ENCODE measurements at places on chromosomes 2 and 18. TPM values are rescaled to one million over a fixed set of nuclear protein-coding genes. Genes with fewer than 3 reads are reported as not detected.

- no peak for DNase-seq
- no peak overlapping the region for H3K4me3 ChIP-seq
- H3K27ac ChIP-seq: no peak overlapping the region
- peaks cover 11% of the 10 kb centered on the region for H3K4me1 ChIP-seq
- no peaks in the 10 kb centered on the region for H3K36me3 ChIP-seq
These were observed 92.8 kb downstream of the TRIB2 start for GRCh38 chr2:12809526-12809925.

DNA sequence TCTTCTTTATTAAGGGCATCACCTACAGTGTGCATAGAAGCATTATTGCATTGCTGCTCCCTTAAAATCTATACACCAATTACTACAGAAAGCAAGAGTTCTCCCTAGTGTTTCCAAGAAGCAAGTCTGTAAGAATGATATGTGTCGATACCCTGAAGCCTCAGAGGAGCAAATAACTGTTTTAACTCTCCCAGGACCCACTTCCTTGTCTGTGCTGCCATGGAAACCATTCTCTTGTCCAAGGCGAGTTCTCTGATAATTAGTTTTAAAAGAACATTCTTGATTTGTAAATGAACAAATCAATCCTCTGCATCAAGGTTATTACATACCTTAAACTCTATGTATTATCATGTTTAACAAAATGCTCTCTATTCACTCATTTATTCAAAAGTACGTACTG lies 326.8 kb upstream of the KLHL14 start:
- no peaks in the 10 kb centered on the region for H3K4me1 ChIP-seq
- H3K4me3 ChIP-seq: no peak overlapping the region
- no peak overlapping the region for H3K27ac ChIP-seq
- H3K36me3 ChIP-seq: no peaks in the 10 kb centered on the region
- DNase-seq: no peak

DNA sequence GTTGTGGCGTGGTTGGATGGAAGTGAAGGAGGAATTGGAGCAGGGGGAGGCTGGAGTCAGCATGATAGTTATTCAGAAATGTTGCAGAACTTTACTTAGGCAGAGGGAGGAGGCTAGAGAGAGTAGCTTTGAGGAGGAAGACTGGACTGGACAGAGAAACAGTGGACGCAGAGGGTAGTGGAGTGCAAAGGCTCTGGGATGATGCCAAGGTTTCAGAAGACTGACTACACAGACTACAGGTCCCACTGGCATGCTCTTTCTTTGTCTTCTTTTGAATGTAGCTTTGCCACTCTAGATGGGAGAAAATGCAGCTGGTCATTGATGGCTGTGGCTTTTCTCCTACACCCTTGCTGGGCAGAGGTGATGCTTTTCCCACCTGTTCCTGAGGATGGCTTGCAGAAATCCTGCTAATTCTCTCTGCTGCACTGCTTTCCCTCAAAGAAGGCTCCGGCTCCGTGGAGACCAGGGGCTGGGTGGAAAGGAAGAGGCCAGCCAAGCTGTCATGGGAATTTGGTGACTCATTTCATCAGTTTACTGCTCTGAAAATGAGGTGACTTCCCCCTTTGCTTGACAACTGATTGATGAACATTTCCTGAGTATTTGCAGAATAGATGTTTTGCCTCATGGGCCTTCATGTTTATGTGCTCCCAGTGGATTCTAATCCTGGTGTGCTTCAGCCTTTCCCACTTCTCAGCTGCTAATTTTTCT lies 42.4 kb downstream of the MEIS1 start:
- peaks cover 5% of the 10 kb centered on the region for H3K27me3 ChIP-seq
- no peak overlapping the region for H3K27ac ChIP-seq
- H3K36me3 ChIP-seq: no peaks in the 10 kb centered on the region
- DNase-seq: no peak
- H3K4me3 ChIP-seq: no peak overlapping the region

GRCh38 chr18:2826581-2826980 lies 20.2 kb upstream of the EMILIN2 start:
- no peaks in the 10 kb centered on the region for H3K27me3 ChIP-seq
- no peaks in the 10 kb centered on the region for H3K36me3 ChIP-seq
- H3K4me1 ChIP-seq: peaks cover 7% of the 10 kb centered on the region
- DNase-seq: no peak
- peak overlapping the region; percentile 8 for H3K27ac ChIP-seq
- no peak overlapping the region for H3K4me3 ChIP-seq

DNA sequence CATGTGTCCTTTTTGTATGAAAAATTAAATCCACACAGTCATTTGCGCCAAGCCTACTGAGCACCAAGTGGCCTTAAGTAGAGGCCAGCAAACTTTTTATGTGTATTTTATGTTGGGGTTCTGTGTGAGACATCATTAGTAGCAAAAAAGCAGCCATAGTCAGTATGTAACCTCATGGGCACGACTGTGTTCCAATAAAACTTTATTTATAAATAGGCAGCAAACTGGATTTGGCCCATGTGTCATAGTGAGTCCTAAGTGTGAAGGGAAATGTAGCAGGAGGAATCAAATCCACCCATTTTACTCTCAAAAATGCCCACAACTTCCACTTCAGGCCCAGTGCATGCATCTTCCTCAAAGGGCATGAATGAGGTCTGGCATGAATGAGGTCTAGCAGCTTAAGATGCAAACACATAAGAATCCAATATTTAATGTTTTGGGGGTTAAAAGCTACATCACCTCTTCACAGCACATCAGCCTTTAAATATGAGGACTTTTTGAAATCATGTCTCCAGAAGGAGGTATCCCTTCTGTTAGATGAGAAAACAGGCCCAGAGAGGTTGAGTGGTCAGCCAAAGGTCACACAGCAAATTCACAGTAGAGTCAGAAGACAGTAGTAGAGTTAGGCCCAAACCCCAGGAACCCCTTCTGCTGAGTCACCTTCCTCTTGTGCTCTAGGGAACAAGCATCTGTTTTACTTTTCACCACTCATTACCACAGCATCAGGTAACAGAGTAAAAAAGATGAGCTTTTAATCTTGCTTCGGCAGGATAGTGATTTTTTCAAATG lies 45.6 kb downstream of the MREG start:
- peaks cover 25% of the 10 kb centered on the region for H3K36me3 ChIP-seq
- H3K4me1 ChIP-seq: peaks cover 6% of the 10 kb centered on the region
- no peak overlapping the region for H3K4me3 ChIP-seq
- no peaks in the 10 kb centered on the region for H3K27me3 ChIP-seq

DNA sequence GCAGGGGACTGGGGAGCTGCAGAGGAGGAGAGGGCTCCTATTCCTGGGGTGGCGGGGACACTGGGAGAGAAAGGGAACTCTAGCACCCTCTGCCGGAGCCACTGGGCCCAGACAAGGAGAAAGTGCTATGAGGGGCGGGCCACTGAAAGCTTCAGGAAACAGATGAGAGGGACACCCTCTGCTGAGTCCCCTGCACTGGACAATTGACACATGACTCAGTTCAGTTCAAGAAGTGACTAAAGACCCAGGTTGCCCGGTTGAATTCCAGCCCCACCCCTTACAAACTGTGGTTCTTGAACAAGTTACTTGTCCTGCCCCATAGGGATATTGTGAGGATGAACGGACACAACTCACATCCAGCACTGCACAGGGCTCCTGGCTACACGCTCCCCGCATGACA lies 5.0 kb downstream of the RUFY4 start:
- H3K36me3 ChIP-seq: no peaks in the 10 kb centered on the region
- DNase-seq: peak; percentile 77
- H3K27ac ChIP-seq: no peak overlapping the region
- H3K4me3 ChIP-seq: no peak overlapping the region
- peaks cover 14% of the 10 kb centered on the region for H3K4me1 ChIP-seq

DNA sequence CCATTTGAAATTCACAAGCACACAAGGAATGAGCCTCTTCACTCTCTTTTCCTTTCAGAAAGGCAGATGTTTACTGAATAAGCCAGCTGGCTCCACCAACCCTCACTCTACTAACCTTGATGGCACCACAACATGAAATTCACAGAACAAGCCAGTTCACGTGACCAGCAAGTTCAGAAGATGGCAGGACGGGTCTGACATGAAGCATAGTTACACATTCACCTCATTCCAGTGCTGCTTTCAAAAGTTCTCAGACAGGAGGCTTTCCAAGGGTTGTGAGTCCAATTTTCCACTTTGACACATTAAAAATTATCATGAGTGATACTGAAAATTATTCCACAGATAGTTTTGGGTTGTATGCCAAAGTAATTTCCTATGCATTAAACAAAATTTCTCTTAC lies 74.2 kb upstream of the MBOAT2 start:
- no peak overlapping the region for H3K27ac ChIP-seq
- H3K4me1 ChIP-seq: peaks cover 26% of the 10 kb centered on the region
- DNase-seq: no peak
- H3K36me3 ChIP-seq: peaks cover 16% of the 10 kb centered on the region
- no peak overlapping the region for H3K4me3 ChIP-seq
- H3K27me3 ChIP-seq: peaks cover 50% of the 10 kb centered on the region

- DNase-seq: no peak
- H3K36me3 ChIP-seq: peaks cover under 1% of the 10 kb centered on the region
- H3K27ac ChIP-seq: no peak overlapping the region
- H3K27me3 ChIP-seq: no peaks in the 10 kb centered on the region
- peaks cover 5% of the 10 kb centered on the region for H3K4me1 ChIP-seq
These were observed 81.7 kb downstream of the TMEM185B start for GRCh38 chr2:120141300-120142069.

GRCh38 chr2:150403457-150403856 lies 84.0 kb downstream of the RND3 start:
- no peak for DNase-seq
- H3K27me3 ChIP-seq: no peaks in the 10 kb centered on the region
- H3K4me3 ChIP-seq: no peak overlapping the region
- H3K4me1 ChIP-seq: peaks cover 11% of the 10 kb centered on the region

DNA sequence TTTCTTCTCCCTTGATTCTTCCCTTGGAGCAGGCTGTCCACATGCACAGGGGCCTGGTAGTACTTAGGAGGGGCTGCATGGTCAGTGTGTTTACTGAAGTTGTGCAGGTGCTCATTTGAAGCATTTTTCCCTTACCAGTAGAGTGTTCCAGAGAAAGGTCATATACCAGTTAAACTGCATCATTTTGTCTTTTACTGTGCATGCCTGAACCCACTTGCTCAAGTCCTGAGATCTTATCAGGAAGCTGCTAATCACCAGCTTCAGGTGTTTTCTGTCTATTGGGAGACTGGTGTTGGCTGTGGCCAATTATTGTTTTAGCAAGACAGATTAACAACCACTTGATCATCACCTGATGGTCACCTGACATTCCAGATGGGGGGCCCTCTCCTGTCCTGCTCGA lies 676.6 kb downstream of the DPP10 start:
- DNase-seq: no peak
- H3K4me3 ChIP-seq: no peak overlapping the region

- peaks cover 97% of the 10 kb centered on the region for H3K27me3 ChIP-seq
- H3K27ac ChIP-seq: no peak overlapping the region
- DNase-seq: no peak
These were observed 1.8 kb downstream of the WNT10A start for GRCh38 chr2:218882461-218882816.

DNA sequence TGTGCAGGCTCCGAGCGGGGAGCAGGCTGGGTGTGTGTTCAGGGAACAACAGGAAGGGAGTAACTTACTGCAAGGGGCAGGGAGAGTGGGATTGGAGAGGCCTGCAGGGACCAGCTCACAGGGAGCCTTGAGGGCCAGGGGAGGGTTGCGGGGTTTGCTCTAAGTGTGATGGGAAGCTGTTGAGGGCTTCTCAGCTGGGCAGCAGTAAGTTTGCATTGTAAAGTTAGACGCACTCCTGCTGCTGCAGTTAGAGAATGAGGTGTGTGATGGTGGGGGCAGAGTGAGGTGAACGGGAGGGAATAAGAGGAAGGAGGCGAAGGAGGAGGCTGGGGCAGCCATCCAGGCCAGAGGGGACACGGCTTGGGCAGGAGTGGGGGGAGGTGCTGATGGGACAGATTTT lies 53.4 kb downstream of the BOLA3 start:
- DNase-seq: no peak
- H3K36me3 ChIP-seq: peaks cover 26% of the 10 kb centered on the region
- H3K27ac ChIP-seq: peak overlapping the region; percentile 6
- H3K4me1 ChIP-seq: peaks cover 7% of the 10 kb centered on the region
- H3K27me3 ChIP-seq: no peaks in the 10 kb centered on the region
- no peak overlapping the region for H3K4me3 ChIP-seq

- no peak overlapping the region for H3K27ac ChIP-seq
- no peak for DNase-seq
- H3K4me3 ChIP-seq: no peak overlapping the region
- no peaks in the 10 kb centered on the region for H3K27me3 ChIP-seq
- peaks cover 51% of the 10 kb centered on the region for H3K4me1 ChIP-seq
These were observed 103.6 kb downstream of the CDK15 start for GRCh38 chr2:201909961-201910361.

DNA sequence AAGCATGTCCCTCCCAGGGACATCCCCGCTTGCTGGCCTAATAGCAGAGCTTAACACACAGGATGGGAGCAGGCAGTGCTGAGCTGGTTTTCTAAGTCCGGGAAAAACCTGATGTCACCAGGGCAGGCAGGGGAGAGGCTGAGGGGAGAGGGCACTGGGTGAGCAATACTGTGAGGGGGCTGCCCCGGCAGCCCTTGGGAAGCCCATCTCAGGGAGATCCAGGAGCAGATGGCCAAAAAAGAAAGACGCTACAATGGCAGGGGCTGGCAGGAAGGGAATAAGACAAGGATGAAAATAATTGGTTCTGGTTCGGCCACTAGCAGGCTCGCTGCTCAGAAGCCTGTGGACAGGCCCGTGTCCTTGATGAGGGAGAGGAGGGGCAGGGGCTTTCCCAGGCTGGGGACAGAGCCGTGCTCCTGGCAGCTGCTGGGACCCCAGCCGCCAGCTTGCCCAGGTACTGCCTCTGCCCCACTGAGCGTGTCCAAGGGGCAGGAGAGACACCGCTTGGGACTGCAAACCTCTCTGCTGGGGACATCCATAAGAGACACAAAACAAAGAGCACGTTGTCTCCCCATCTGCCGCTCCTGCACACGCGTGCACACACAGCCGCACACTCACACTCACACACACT lies 30.2 kb downstream of the SMAD7 start:
- H3K4me1 ChIP-seq: peaks cover 48% of the 10 kb centered on the region
- peak overlapping the region; percentile 58 for H3K27ac ChIP-seq
- H3K36me3 ChIP-seq: peaks cover 20% of the 10 kb centered on the region
- no peaks in the 10 kb centered on the region for H3K27me3 ChIP-seq
- H3K4me3 ChIP-seq: no peak overlapping the region

Gene PJVK
- total RNA-seq: 4.4 TPM

Gene CRYGD
- 6.3 TPM for total RNA-seq

Gene SERPINB12
- not detected for total RNA-seq

Gene CLHC1
- total RNA-seq: 6.9 TPM

Gene SLC9A2
- total RNA-seq: 0.11 TPM

Gene NYAP2
- not detected for total RNA-seq

Gene WIPF1
- total RNA-seq: 6.7 TPM

Gene LYPD6B
- 1.6 TPM for total RNA-seq
